ENCODE measurements at places on chromosomes 1 and 21.

DNA sequence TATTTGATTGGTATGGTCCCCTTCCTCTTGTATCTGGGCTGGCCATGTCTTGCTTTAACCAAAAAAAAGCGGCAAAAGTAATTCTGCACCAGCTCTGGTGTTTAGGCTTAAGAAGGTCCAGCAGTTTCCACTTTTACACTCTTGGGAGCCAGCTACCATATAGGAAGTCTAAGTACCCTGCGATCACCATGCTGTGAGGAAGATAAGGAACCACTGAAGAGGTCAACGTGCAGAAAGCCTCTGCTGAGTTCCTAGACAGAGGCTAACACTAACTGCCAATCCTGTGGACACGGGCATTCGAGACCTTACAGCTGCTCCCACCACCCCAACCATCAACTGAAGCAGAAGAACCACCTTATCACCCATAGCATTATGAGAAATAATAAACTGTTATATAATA lies 331.4 kb downstream of the VAV3 start:
- DNase-seq: no peak

GRCh38 chr1:111621050-111621449 lies 1.5 kb downstream of the RAP1A start:
- DNase-seq: no peak

DNA sequence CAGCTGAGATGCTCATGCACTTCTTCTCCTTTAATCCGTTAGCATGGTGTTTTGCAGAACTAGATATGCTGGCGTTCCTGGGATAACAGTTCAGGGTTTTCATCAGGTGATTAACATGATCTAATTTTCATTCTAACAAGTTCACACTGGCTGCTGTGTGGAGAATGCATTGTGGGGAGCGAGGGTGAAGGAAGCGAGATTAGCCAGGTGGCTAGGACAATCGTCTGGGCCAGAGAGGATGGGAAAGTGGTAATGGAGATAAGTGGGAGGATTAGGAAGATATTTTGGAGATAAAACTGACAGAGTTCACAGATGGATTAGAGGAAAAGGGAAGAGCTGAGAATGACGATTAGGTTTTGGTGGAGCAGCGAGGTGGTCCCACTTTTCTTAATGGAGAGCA lies 138.1 kb upstream of the MAGI3 start:
- DNase-seq: no peak

DNA sequence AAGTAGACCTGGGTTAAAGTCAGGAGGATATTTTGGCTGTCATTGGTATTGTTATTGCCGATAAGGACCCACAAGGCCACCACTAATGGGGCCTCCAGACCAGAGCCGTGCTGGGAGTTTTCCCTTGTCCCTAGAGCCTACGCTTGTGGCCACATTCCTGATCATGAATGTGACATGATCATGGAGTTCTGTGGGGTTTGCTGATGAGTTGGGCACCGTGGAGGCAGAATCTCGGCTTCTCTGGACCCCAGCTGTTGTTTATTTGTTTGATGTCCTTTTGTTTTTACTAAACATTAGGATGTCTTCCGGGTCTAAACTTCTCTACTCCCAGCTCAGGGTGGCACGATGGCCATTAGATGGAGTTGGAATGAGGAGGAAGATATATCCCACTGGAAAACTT lies 74.9 kb upstream of the TMPRSS2 start:
- DNase-seq: no peak

- peak; percentile 65 for DNase-seq
Measured at GRCh38 chr1:145961425-145962156, 2.8 kb downstream of the ANKRD34A start.

GRCh38 chr1:119908661-119909060 lies 12.3 kb upstream of the ADAM30 start:
- DNase-seq: no peak

DNA sequence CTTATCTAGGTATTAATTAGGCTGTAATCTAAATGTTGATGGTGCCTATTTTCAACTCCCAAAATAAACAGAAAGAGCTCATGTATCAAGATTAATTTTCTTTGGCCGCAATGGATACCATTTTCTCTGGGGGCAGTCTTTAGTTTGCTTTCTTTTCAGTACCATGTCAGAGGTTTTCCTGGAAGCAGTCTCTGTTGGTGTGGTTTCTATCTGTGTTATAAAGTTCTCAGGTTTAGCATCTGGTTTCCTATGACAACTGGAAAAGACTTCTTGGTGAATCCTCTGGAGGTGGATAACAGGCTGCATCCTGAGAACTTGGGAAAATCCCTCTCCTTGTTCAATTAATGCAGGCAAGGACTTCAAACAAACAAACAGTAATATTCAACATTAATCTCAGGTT lies 38.7 kb upstream of the BATF3 start:
- no peak for DNase-seq

- no peak for DNase-seq
Measured at GRCh38 chr1:119651133-119651532, 3.1 kb upstream of the ZNF697 start.

GRCh38 chr1:224773646-224774045 lies 155.8 kb upstream of the DNAH14 start:
- DNase-seq: no peak

GRCh38 chr1:176853503-176853902 lies 311.0 kb downstream of the ASTN1 start:
- no peak for DNase-seq

- DNase-seq: no peak
Measured at GRCh38 chr1:183926983-183927382, 110.5 kb downstream of the COLGALT2 start.

DNA sequence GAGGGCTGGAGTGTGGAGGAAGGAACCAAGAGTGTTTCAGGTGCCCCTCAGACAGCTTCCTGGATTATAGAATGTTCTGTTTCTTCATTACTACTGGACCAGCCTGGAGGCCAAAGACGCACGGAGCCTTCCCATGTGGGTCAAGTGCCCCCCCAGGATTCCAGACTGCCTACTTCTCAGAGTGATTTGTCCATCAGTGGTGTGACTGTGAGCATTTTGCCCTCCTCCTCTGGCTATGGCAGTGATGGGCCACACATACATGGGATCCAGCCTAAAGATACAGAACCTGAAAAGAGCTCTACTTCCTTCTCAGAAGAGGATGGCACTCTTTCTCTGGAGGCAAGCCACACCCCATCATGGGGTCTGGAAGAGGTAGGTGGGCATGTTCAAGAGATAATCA lies 64.9 kb downstream of the MACF1 start:
- DNase-seq: no peak

- no peak for DNase-seq
Measured at GRCh38 chr1:212035835-212036605, 472 bp downstream of the DTL start.

- DNase-seq: no peak
Measured at GRCh38 chr1:207841901-207842300, 69.0 kb downstream of the CD34 start.

GRCh38 chr1:190949939-190950338 lies 472.3 kb upstream of the BRINP3 start:
- DNase-seq: no peak

- DNase-seq: no peak
Measured at GRCh38 chr1:216793973-216794372, 70.7 kb upstream of the ESRRG start.

DNA sequence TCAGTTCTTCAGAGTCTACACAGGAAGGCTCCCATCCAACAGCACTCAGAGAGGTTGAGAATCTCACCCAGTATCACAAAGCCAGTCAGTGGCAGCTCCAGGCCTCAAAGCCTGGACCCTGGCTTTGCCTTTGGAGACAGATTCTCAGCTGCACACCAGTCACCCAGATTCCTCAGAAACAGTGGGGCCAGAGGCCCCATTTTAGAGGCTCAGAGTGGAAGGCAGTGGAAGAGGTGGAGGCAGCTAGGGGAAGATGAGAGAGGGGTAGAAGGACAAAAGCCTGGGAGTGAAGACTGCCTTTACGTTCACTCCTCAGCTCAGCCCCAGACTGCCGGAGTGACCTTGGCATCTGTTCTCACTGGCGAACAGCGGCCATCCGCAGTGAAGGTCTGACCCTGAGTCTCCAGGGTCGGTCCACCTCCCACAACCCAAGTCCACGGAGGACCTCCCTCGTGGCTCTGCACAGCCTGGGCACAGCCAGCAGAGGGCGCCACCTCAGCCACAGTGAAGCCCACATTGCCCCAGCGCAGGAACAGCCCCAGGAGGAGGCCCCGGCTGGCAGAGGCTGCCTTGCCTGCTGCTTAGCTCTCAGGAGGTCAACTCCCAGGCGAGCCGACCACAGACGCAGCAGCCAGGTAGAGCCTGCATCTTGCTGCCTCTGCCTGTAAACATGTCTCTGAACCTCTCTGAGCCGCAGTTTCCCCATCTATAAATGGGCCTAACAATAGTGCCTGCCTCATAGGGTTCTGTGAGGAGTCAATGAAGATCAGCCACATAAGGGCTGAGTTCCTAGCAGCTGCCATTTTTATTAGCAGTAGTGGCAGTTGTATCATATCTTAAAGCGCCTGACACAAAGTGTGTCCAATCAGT lies 5.9 kb upstream of the FNDC5 start:
- peak; percentile 77 for DNase-seq

DNA sequence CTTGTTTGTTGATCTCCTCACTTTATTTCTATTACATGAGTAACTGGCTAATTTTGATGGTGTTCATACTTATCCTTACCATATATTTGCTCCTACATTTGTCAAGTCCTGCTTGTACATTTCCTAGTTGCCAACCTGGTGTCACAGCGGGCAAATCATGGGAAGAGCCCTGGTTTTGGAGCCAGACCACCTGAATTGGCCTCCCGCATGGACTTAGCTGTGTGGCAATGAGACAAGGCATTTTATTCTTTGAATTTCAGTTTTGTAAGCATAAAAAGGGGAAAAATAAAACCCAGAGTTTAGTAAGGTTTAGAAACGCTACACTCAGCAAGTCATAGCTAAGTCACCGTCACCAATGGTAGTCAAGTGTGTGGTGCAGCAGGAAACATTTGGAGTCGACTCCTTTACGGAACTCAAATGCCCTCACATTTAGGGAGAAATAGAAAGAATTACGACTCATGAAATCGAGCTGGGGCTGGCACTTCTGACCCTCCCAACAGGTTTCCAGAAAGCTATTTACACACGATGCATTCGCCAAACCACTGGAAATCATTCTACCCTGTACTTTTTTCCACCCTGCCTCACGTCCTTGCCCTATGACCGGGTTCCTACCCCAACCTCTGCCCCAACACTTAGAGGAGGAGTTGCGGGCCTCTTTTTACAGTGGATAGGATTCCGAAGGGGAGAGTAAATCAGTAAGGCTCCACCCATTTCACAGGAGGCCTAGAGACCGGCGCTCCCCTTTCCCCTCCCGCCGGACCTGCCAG lies 492 bp upstream of the PGM1 start:
- no peak for DNase-seq

DNA sequence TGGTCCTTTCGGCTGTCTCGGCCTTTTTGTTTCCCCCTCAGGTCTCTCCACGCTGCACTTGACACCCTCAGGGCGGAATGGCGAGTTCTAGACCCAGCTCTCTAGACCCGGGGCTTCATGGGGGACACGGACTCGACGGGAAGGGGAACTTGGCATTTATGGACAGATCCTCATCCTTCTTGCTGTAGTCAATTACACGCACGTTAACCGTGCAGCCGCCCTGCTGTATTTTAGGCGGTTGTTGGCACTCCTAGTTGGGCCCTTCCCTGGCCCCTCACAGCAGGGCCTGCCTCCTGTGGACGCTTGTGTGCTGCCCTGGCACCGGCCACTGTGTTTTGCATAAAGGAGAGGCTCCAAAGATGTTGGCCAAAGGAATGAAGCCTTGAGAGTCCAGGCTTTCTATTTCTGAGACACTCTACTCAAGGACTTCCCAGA lies 558 bp upstream of the BTG3 start:
- no peak for DNase-seq

DNA sequence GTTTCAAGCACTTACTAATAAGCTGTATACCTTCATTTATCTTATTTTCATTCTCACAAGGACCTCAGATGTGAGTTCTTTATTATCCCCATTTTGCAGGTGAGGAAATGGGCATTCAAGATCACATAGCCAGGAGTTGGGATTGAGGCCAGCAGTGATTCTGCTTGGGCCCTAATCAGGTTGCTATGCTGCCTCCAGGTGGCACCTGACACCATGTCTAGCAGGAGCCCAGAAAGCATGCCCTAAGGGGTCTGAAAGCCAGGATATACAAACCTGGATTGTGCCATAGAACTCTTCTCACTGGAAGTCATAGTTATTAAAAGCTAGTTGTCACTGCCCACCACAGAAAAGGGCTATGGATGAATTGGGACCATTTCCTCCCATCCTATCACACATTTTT lies 61.1 kb downstream of the FYB2 start:
- DNase-seq: no peak

- DNase-seq: no peak
Measured at GRCh38 chr1:230674581-230674980, 32.3 kb downstream of the COG2 start.

DNA sequence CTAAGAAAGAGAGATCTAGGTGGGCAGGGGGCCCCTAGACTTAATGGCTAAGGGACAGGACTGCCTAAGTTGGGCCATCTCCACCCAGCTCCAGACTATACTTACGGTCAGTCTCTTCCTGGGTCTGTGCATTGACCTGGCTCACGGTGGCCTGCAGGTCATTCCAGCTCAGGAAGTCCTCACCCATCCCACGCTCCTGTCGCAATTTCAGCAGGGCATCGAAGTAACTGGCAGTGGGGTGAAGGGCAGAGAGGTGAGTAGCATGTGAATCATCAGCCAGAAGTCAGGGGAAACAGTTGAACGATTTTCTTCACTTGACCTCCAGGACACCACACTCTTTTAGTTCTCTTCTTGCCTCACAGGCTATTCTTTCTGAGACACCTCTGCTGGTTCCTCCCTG lies 20.5 kb downstream of the IQGAP3 start:
- no peak for DNase-seq

DNA sequence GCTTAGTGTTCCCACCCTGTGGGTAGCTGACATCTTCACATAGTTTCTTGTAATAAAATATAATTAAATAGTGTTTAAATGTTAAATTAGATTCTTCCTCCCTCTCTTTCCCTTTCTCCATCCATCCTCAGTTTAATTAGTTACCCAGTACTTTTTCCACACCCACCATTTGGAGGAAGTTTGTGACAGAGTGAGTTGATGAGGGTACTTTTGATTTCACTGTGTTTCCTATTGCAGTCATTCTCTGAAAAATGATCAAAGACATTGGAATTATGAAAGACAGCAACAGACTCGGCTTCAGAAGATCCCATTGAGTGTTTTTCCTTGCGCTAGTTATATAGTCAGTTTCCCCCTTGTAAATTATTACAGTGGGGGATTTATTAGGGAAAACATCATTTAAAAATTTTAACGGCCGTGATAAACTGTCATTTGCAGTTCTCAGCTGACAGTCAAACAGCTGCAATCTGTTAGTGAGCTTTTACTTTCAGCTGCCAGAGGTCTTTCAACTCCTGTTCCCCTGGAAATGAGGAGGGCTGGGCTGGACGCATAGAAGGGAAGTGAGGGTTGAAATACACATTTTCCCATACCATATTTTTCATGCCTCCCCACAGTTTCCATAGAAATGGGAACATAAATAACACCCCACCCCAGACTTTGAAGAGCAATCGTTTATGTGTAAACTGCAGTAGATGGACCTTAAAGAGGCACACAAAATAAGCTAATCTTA lies 61.3 kb upstream of the CACYBP start:
- DNase-seq: no peak
